Activated CD4-positive, alpha-beta memory T cell treated with anti-CD3 and anti-CD28 coated beads, Interleukin-2, amount 10 ng/mL, durations not matched to agents 7 days and 5 days (primary cell): ENCODE measurements at places on chromosomes 7 and 10. TPM values are rescaled to one million over a fixed set of nuclear protein-coding genes. Genes with fewer than 3 reads are reported as not detected.
A peak's percentile ranks its signal among the peaks of the same experiment; 100 is the strongest.

ZNF467 gene
- 0.25 TPM for total RNA-seq

RELN gene
- not detected for total RNA-seq

FAM221A gene
- total RNA-seq = 6.3 TPM

GRCh38 chr10:118264838-118265470 lies 77.2 kb downstream of the FAM204A start:
- DNase-seq = no peak
- H3K36me3 ChIP-seq = no peaks in the 10 kb centered on the region
- H3K4me1 ChIP-seq = no peaks in the 10 kb centered on the region
- no peak overlapping the region for H3K27ac ChIP-seq
- H3K4me3 ChIP-seq = no peak overlapping the region

GRCh38 chr10:104479906-104480593 lies 126.4 kb downstream of the CFAP58 start:
- H3K27ac ChIP-seq = no peak overlapping the region
- DNase-seq = no peak

SUN3 gene
- total RNA-seq = not detected

GPR146 gene
- total RNA-seq = 10.0 TPM

GRCh38 chr7:72316148-72316547 lies 96.0 kb downstream of the CALN1 start:
- no peak overlapping the region for H3K27ac ChIP-seq
- H3K4me3 ChIP-seq = no peak overlapping the region
- no peaks in the 10 kb centered on the region for H3K36me3 ChIP-seq
- H3K27me3 ChIP-seq = no peaks in the 10 kb centered on the region

GIMAP4 gene
- 277 TPM for total RNA-seq

DNA sequence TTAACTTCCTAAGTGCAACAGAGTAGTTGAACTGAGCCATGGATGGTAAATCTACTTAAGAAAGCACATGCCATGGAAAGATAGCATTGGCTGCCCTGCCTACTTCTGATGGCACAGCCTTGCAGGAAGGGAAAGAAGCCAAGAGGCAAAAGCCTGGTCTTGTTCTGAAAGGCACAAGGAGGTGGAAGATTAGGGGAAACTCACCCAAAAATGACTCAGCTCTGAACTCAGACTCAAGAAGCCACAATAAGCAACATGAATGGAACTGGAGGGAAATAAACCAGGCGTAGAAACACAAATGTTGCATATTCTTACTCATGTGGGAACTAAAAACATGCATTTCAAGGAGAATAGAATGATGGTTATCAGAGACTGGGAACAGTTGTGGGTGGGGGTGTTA lies 20.8 kb upstream of the ALOX5 start:
- H3K4me1 ChIP-seq = peaks cover 17% of the 10 kb centered on the region
- peaks cover 3% of the 10 kb centered on the region for H3K36me3 ChIP-seq
- peaks cover 26% of the 10 kb centered on the region for H3K27me3 ChIP-seq

GRCh38 chr10:112951359-112952281 lies 1.6 kb downstream of the TCF7L2 start:
- H3K27ac ChIP-seq = no peak overlapping the region
- DNase-seq = peak; percentile 26
- H3K4me3 ChIP-seq = peak overlapping the region; percentile 85
- peaks cover 23% of the 10 kb centered on the region for H3K4me1 ChIP-seq
- H3K27me3 ChIP-seq = peaks cover 74% of the 10 kb centered on the region
- H3K36me3 ChIP-seq = peaks cover 4% of the 10 kb centered on the region

DNA sequence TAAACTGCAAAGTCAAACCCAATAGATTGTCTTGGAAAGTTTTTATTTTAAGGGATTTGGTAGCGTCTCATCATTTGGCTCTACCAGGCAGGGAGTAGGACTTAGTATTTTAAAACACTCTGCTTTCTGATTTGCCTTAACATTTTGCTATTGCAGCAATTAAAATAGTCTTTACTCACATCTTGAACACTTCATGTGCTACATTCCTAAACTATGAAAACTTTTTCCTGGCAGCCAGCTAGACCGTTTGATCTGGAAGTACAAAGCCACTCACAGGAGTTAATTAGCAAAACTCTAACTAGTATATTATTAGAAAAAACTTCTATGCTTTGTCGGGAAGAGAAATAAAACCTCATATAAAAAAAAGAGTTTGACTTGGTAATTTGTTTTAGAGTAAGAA lies 111.4 kb downstream of the TFPI2 start:
- H3K27me3 ChIP-seq = no peaks in the 10 kb centered on the region
- H3K36me3 ChIP-seq = no peaks in the 10 kb centered on the region
- DNase-seq = no peak
- H3K4me3 ChIP-seq = no peak overlapping the region
- H3K27ac ChIP-seq = no peak overlapping the region
- no peaks in the 10 kb centered on the region for H3K4me1 ChIP-seq

GRID1 gene
- total RNA-seq = not detected

APBB1IP gene
- 82.2 TPM for total RNA-seq

DNA sequence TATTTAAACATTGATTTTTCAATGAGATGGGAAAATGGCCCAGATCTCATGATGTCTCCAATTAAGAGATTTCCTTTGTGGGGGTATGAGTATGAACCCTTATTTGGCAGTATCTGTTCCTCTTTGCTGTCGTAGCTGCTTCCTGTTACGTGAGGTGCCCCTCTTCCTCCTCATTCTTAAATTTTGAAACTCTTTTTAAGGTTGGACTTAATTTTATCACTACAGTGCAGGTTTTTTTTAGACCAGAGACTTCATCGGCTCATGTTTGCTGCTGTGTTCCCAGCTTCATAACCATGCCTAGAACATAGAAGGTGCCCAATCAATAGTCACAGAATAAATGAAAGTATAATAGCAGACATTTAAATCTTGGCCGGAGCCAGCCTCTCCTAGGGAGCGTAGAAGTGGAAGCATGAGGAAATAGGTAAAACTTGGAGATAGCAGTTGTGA lies 2.4 kb downstream of the MIOS start:
- no peak for DNase-seq
- H3K4me1 ChIP-seq = peaks cover 40% of the 10 kb centered on the region
- peaks cover 26% of the 10 kb centered on the region for H3K36me3 ChIP-seq
- no peaks in the 10 kb centered on the region for H3K27me3 ChIP-seq
- H3K4me3 ChIP-seq = peak overlapping the region; percentile 67

GRCh38 chr7:47253650-47254080 lies 328.2 kb downstream of the TNS3 start:
- H3K27ac ChIP-seq = no peak overlapping the region
- no peak for DNase-seq
- H3K4me3 ChIP-seq = no peak overlapping the region
- peaks cover 2% of the 10 kb centered on the region for H3K4me1 ChIP-seq

DNA sequence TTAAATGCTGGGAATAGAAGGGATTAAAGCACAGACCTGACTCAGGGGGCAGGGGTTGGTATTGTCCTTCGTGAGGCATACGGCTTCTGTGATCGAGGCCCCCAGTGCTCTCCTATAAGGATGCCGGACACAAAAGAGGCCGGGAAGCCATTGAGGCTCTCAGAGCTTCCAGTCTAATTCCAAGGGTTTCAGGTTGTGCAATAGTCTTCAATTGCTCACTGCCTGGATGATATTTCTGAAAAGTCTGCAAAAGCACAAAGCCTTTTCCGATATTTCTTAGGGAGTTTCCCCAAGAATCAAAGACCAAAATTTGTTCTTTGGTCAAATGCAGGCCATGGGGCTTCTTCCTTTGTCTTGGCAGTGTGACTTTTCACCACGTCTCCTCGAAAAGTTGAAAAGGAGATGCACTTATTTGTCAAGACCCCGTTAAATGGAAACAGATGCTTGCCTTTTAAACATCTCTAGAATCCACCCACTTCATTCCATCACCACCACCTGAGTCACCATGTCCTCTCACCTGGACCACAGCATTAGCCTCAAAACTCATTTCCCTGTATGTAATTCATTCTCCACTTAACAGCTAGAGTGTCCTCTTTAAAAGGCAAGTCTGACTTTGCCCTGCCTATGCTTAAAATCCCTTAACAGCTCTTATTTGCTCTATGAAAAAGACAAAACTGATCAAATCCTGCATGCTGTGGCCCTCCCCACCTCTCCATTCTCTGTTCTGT lies 134.8 kb upstream of the NAMPT start:
- DNase-seq = no peak
- H3K4me3 ChIP-seq = no peak overlapping the region
- no peak overlapping the region for H3K27ac ChIP-seq
- peaks cover 9% of the 10 kb centered on the region for H3K36me3 ChIP-seq
- H3K4me1 ChIP-seq = peaks cover 45% of the 10 kb centered on the region

DOCK4 gene
- total RNA-seq = 0.50 TPM

FAM25A gene
- not detected for total RNA-seq

DNA sequence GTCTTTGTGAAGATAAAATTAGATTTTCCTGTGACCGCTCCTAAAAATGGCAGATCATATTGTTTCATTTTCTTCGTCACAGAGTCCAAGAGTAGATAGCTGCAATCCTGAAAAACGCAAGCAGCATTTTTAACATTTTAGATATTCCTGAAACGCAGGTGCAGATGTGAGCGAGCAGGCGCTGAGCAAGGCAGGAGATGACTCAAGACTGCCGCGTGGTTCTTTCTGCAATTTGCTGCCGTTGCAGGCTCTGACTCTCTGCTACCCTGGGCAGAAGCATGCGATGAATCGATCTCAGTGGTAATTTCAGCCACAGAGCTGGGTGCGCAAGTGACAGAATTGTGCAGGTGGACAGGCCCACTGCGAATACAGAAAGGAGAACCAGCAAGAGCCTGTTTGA lies 331.9 kb downstream of the ACTR3B start:
- no peaks in the 10 kb centered on the region for H3K36me3 ChIP-seq
- no peak overlapping the region for H3K27ac ChIP-seq
- no peak overlapping the region for H3K4me3 ChIP-seq
- DNase-seq = no peak
- no peaks in the 10 kb centered on the region for H3K27me3 ChIP-seq
- H3K4me1 ChIP-seq = no peaks in the 10 kb centered on the region

KCNH2 gene
- 0.15 TPM for total RNA-seq

- H3K36me3 ChIP-seq = no peaks in the 10 kb centered on the region
- H3K4me1 ChIP-seq = no peaks in the 10 kb centered on the region
- no peak for DNase-seq
- no peak overlapping the region for H3K27ac ChIP-seq
These were observed 26.0 kb upstream of the GLI3 start for GRCh38 chr7:42262964-42263363.

DNA sequence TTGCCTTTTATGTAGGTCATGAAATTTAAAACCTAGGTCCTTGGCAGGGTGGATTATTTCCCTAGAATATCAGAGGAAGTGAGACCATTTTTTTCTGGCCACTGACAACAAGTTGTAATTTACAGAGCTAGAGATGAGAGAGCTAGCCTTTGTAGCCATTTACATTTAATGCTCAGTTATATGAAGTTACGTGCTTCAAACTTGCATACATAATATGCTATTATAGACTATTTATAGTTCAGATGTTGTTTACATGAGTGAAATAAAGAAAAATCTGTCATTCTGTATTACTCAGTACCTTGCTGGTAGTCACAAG lies 234.9 kb upstream of the MBL2 start:
- no peak for DNase-seq
- H3K4me1 ChIP-seq = no peaks in the 10 kb centered on the region
- no peaks in the 10 kb centered on the region for H3K27me3 ChIP-seq
- no peaks in the 10 kb centered on the region for H3K36me3 ChIP-seq
- H3K4me3 ChIP-seq = no peak overlapping the region
- H3K27ac ChIP-seq = no peak overlapping the region

BICC1 gene
- total RNA-seq = 0.08 TPM

DNA sequence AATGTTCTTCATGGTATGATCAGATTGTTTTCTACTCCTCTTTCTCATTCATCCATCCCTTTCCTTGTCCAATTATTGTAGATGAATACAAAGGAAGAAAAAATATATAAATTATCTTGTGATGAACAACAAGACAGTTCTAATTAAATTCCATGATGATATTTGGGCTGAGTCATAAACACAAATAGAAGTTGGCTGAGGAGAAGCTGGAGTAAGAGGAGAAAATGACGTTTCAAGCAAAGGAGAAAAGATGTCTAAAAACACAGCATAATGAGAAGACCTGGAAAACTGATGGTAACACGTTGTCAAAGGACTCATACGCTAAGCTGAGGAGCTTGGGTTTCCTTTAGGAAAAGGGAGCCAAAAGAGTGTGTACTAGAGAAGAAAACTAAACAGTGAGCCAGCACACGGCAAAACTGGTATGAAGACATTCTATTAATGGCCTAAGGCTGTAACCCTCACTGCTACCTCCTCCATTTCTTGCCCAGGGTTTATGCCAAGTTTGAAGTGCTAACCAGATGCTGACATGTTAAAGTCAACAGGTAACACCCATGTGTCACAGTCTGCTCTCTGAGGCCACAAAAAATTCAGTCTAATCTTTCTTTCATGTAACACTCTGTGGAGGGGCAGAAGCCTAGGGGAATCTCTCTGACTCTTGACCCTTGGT lies 26.1 kb downstream of the ZFAND4 start:
- no peaks in the 10 kb centered on the region for H3K27me3 ChIP-seq
- no peak overlapping the region for H3K27ac ChIP-seq
- peaks cover 19% of the 10 kb centered on the region for H3K36me3 ChIP-seq
- no peak overlapping the region for H3K4me3 ChIP-seq
- no peaks in the 10 kb centered on the region for H3K4me1 ChIP-seq

- H3K36me3 ChIP-seq = no peaks in the 10 kb centered on the region
- peak; percentile 56 for DNase-seq
- peaks cover 51% of the 10 kb centered on the region for H3K27me3 ChIP-seq
- peak overlapping the region; percentile 66 for H3K4me3 ChIP-seq
- H3K4me1 ChIP-seq = peaks cover 12% of the 10 kb centered on the region
- no peak overlapping the region for H3K27ac ChIP-seq
These were observed 25.3 kb downstream of the GARIN1A start for GRCh38 chr7:128697302-128697905.

DNA sequence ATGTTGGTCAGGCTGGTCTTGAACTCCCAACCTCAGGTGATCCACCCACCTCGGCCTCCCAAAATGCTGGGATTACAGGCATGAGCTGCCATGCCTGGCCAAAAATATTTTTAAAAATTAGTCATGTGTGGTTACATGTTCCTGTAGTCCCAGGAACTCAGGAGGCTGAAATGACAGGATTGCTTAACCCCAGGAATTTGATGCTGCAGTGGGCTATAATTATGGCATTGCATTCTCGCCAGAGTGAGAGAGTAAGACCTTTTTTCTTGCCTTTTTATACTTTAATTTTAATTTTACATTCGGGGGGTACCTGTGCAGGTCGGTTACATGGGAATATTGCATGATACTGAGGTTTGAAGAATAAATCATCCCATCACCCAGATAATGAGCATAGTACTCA lies 86.6 kb upstream of the ZNF92 start:
- peaks cover under 1% of the 10 kb centered on the region for H3K27me3 ChIP-seq
- no peak overlapping the region for H3K4me3 ChIP-seq
- H3K4me1 ChIP-seq = no peaks in the 10 kb centered on the region
- no peak overlapping the region for H3K27ac ChIP-seq
- no peak for DNase-seq

- H3K27ac ChIP-seq = no peak overlapping the region
- DNase-seq = no peak
- H3K27me3 ChIP-seq = no peaks in the 10 kb centered on the region
- H3K4me3 ChIP-seq = no peak overlapping the region
- peaks cover 27% of the 10 kb centered on the region for H3K4me1 ChIP-seq
These were observed 116.2 kb downstream of the CAMK1D start for GRCh38 chr10:12465385-12466136.
